ENCODE measurements at places on chromosomes 5 and 9.
A peak's percentile ranks its signal among the peaks of the same experiment; 100 is the strongest.

DNA sequence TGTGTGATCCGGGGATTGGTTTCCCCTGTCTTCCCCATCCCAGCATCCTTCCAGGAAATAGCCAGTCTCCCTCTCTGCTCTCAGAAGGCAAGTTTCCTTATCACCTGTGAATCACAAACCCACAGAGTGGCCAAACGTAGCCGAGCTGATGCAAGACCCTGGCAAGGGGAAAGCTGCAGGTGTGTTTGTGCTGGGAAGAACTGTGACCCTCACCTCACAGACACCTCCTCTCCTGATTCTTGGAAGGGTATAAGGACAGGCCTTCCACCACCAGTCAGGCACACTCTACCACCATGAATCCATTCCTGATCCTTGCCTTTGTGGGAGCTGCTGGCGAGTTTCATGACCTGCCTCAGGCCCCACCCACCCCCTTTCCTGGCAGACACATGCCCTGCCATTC lies at the start of gene PRSS3:
PRSS3 (plus strand) TSS at position 281 of the 400 bp plus-strand sequence; CDS start at position 294, 13 bp downstream.
- DNase-seq, result peak; percentile 49

- DNase-seq, result no peak
Measured at GRCh38 chr9:69253057-69253456, 72.0 kb upstream of the ENTREP1 start.

GRCh38 chr5:9170026-9170425 lies 375.8 kb downstream of the SEMA5A start:
- DNase-seq, result no peak

DNA sequence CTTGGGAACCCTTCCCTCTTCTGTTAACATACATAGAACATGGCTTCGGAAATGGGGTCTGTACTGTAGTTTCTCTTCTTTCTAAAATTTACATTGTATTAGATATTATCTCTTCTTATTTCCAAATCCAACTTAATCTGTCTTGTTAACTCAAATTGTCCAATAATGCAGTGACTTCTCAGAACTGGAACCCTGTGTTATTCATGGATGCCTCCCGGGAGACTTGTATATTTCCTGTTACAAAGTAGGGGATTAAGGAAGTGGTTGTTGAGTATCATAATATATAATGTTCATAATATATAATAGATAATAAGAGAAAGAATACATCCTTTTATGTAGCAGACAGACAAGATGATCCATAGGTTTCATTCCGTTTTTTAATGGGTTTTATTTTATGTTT lies 128.4 kb downstream of the ZSWIM6 start:
- no peak for DNase-seq

GRCh38 chr9:83473488-83473971 lies 64.7 kb downstream of the FRMD3 start:
- DNase-seq, result no peak
